ENCODE measurements at places on chromosomes 1 and 21. TPM values are rescaled to one million over a fixed set of nuclear protein-coding genes. Genes with fewer than 3 reads are reported as not detected.

DNA sequence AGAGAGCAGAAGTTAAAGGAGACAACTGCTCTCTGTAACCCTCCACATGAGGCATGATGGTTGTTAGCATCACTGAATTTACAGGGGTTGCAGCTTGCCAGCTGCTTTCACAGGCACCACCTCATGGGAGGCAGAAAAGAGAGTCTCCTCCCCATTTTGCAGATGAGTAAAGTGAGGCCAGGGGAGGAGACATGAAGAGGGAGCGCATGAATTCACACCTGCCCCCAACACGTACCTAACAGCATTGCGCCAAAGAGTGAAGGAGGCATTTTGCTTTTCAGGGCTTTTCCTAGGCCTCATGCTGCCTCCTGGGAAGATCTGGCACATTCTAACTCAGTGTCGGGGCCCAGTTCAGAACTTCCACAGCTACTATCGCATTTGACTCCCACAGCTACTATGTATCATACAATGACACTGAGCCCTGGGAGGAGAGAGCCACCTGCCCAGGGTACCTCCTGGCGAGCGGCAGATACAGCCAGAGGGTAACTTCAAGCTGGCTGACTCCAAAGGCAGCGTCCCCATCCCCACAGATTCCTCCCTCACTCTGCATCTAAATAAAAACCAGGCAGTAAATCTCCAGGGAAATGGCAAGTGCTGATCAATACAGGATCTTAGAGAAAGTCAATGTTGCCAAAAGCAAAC is 34.0 kb downstream of the GLIS1 start:
- no peak for DNase-seq

- no peak for DNase-seq
These were observed 55.2 kb downstream of the PCNX2 start for GRCh38 chr1:233240371-233240770.

GRCh38 chr1:30950053-30950452 is 41.5 kb upstream of the SDC3 start:
- DNase-seq: no peak

DNA sequence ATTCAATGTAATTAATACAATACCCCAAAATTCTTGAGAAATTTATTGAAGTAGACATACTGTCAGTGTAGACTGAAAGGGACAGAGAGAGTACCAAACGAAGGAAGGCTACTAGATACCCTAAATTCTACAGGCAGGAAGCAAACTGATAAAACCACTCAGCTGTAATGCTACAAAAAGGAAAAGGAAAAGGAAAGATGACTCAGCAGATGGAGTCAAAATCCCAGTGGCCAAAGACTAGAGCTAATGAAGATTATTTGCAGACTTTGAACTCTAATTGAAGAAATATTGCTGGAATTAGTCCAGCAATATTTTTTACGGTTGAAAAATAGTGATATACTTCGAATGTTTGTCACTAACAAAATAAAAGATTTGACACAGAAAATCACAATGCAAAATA is 671.9 kb downstream of the BRINP3 start:
- no peak for DNase-seq

DNA sequence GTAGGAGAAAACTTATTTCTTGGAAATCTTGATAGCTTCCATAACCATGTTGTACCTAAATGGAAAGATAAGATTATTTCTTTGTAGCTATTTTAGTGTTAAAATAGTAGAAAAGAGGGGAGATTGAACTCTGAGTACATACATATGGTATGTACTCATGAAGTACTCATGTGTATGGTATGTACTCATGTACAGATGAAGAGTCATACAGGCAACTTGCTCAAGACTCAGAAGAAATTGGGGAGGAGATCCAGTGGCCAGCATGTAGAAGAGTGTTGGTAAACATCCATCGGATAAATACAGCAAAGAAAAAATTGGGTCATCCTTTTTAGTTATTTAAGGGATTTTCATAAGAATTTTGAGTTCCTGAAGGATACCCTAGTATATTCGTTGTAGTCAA is 29.0 kb downstream of the MDM4 start:
- no peak for DNase-seq

DNA sequence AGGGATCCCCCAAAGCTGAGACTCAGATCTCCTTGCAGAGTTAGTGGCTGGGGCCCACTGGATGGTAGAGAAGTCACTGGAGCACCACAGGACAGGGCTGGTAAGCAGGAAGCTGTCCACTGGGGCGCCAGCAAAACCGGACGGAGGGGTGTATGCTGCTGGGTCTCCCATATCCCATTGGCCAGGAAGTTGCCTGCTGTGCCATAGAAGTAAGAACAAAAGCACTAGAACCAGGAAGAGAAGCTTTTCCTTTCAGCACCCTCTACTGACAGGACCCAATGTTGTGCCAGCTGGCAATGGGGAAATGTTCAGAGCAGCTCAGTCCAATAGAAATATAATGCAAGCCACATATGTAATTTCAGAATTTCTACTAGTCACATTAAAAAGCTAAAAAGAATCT is 146.6 kb downstream of the SPATA46 start:
- peak; percentile 1 for DNase-seq

DNA sequence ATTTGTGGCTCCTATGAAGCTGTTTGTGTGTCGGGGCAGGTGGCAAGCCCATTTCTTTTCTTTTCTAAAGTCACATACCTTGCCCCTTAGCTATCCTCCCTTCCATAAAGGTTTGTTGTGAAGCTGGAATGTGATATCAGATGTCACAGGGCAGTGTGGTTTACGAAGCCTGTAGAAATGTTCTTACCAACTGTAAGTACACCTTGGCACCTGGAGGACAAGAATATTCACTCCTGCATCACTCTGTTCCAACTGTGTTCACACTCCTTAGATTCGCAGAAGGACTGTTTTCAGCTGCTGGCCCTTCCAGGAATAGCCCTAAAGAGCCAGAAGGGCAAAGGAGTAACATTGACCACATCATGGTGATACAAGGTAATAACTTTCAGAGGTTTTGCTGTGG is 176.9 kb downstream of the FGGY start:
- DNase-seq: no peak

DNA sequence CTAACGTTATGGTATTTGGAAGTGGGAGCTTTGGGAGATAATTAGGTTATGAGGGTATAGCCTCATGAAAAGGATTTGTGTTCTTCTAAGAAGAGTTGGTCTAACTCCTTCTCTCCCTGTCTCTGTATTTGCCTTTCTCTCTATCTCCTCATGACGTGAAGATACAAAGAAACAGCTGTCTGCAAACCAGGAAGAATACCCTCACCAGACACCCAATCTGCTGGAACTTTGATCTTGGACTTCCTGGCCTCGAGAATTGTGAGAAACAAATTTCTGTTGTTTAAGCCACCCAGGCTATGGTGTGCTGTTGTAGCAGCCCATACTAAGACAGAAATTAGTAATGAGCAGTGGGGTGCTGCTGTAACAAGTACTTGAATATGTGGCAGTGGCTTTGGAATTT is 16.1 kb downstream of the C1orf141 start:
- no peak for DNase-seq

- DNase-seq: no peak
These were observed 203.9 kb upstream of the CACYBP start for GRCh38 chr1:174795806-174796205.

GRCh38 chr1:43354936-43355335 is 3.8 kb upstream of the CDC20 start:
- no peak for DNase-seq

DNA sequence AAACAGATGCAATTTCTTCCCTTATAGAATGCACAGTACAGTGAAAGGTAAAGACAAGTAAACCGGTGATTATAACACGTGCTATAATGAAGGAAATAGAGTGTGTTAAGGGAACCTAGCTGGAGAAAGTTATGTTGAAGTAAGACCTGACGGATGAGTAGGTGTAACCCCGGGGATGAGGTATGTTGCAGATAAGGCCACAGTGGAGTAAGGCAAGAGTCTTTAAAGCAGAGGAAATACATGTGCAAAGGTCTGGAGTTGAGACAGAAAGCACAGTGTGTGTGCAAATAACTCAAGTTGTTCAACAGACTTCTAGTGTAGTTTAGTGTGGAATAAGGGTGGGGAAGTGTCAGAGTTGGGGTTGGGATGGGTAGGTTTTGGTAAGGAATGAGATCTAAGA is 2.9 kb downstream of the DBT start:
- no peak for DNase-seq

GRCh38 chr1:24124980-24125379 is 13.0 kb upstream of the MYOM3 start:
- DNase-seq: no peak

GRCh38 chr1:198837278-198838021 is 198.6 kb downstream of the PTPRC start:
- peak; percentile 10 for DNase-seq

DNA sequence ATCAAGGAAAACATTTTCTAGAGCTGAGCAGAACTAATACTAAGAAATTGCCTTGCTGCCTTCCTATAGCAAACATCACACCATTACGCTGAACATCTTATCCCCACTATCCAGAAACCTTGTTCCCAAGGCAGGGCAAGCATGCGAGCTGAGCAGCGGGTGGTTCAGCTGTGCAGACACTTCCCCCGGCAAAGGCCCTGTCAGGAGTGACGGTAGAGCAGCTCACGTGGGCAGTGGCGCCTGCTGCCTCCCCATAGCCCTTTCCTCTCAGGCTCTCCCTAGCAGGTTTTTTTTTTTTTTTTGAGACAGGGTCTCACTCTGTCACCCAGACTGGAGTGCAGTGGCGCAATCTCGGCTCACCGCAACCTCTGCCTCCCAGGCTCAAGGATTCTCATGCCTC is 13.7 kb upstream of the ANGPTL7 start:
- no peak for DNase-seq

DNA sequence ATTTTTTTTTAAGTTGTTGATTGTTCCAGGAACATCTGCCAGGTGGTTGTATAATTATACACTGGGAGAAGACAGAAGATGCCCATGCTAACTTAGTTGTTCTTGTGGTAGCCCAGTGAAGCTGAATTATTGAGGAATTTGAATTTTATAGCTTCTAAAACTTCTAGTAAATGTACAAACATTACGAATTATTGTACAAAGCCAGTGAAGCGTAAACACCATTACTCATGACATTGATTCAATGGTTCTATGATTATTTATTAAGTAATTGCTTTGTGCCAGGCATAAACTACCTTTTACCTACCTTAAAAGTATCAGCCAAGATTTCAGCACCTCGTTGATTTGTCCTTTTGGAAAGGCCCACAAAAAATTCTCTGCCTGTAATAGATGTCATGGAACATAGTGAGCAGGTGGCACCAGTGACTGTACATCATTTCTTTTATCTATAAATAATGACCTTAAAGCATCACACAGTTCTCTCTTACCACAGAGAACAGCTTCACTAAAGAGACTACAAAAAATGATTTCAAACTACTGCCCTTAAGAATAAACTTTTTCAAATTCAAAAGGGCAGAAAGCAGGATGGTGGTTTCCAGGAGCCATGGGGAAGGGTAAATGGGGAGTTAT is 74.9 kb upstream of the BCL10 start:
- no peak for DNase-seq

- no peak for DNase-seq
These were observed 15.8 kb downstream of the CDA start for GRCh38 chr1:20604678-20605077.

DNA sequence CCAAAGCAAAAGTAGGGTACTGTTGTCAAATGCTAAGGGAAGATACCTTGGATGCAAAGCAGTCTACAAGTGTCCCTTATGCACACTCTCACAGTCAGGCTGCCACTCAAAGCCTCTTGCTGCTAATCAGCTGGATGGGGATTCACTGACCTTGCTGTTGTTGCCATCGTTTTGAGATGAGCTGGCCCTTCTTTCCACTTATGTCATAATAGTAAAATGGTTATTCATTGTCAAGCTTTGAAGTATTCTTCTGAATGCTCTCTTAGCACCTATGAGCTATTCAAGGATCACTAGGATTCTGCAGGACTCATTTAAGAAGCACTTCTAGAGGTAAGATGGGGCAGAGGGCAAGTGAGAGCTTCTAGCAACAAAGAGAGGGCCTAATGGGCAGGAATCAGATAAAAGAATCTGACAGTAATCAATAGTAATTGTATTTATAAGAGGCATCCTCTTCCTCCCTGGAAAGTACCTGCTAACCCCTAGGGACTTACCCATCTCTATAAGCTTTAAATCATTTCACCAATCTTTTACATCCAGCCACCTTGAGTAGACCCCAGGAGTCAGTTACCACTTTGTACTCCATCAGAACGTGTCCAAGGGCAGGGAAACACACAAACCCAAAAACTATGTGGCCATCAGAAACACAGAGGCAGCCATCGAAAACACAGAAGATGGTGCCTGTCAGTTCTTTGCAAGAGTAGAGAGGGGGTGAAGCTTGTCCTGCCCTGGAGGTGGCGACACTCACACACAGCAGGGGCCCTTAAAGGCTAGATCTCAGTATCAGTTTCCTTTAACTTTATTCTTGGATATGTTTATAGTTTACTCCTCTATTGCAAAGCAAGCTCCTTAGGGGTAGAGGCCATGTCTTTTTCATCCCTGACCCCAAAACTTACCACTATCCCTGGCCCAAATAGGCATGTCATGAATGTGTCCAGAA is 103.7 kb upstream of the NFIA start:
- DNase-seq: peak; percentile 49

DNA sequence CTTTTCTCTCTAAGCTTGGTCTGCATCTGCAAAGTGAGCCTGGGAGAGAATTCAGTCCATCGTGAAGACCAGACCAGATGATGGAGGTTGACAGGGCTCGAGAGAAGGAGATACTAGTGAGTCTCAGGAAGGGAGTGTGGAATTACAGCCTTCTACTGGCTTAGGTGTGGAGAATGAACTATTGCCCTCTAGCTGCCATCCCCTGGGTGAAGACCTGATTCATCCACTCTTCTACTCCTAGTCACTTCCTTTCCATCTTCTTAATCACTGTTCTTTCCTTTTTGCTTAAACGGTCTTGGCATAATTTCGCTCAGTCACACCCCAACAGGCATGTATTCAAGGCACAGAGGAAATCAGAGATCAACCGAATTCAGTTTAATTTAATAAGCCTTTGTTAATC is 34.0 kb upstream of the HSD17B7 start:
- no peak for DNase-seq

Gene TEDDM1
- not detected for total RNA-seq

Gene CELA3A
- not detected for total RNA-seq

Gene GUCA2A
- total RNA-seq: not detected

Gene FCRL1
- total RNA-seq: 98.3 TPM

Gene OR6K3
- not detected for total RNA-seq

Gene FAM131C
- total RNA-seq: not detected

Gene LRRC8D
- 39.9 TPM for total RNA-seq

Gene SLC1A7
- not detected for total RNA-seq

Gene HAO2
- total RNA-seq: not detected
